ENCODE measurements at places on chromosomes 7 and 10.

DNA sequence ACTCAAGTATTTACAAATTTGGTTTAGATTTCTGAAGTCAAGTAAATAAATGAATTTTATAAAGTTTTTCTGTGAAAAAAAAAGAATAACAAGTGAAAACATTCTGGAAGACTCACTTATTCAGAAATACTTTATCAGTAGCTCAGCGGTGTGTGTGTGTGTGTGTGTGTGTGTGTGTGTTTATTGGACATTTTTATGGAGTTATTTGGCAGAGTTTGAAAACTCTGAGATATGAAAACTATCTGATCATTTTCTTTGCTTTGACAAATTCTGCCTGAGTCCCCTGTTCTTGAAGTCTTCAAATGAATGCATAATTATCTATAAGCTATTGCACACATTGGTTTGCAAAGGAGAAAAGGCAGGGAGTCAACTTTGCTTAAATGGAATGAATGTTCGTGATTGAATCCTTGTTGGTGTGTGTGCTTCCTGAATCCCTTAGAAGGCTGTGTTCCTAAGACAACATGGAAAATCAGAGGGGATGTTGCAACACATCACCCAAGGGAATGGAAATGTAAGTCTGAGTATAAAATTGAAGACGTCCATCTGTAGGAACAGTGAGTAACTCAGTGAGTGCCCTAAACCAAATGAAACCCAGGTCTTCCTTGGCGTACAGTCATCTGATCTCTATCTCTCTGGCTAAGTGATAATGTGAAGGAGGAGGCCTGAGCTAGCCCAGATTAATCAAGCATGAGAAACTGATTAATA lies 160.9 kb downstream of the REEP3 start:
- no peak for DNase-seq

DNA sequence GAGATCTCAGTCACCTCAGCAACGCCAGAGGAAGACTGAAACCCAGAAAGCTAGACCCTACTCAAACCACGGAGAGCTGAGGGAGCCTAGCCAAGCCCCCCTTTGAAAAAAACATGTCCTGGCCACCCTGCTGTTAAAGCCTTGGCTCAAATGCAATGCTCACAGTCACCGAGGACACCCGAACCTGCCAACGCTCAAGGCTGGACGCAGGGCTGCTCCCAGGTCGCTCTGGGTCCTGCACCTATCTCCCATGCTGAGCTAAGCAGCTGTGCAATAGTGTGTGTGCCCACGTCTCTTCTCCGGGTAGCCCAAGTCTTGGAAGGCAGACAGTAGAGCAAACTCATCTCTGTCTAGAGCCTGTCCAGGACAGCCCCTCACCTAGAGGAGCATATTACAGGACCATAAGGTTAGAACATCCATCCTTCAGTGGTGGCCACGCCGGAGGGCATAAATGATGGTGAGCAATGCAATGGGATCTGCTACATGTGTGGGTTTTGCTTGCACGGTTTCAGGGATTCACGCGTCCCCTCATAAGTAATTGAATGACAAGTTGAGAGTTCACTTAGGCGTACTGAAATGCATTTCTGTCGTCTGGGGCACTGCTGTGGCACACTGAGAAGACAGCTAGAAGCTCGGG lies 94.2 kb upstream of the DDC start:
- DNase-seq = no peak

DNA sequence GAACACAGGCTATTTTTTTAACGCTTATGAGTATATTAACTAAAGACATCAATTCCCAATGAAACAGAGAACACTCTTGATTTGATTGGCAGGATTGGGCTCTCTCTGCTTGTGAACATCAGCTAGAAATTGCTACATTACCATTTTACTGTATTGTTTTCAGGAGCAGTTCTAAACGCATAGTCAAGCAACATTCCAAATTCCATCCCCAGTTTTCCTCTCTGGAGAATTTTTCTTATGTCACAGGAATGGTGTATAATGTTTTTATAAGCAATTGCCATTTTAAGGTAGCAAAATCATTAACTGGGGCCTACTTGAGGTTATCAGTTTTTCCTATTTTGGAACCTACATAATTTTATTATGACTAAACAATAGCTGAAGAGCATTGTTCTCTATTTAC lies 276.9 kb upstream of the LRRN3 start:
- no peak for DNase-seq

DNA sequence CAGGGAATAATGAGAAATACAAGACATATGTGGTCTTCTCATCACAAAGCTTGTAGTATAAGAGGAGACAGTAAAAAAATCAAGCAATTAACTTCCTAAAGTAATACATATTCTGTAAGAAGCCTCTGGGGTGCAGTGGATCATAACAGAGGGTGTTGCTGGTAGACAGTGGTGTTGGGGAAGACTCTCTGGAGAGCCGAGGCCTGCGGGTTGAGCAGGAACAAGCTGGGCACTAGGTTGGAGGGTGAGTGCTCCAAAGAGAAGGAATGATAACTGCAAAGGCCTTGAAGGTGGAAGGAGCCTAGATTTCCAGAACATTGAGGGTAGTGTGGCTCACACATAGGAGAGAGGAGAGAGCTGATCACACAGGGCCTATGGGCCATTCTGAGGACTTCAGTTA lies 1.5 kb downstream of the GIMAP4 start:
- DNase-seq = no peak

GRCh38 chr7:34425194-34425593 lies 232.8 kb upstream of the NPSR1 start:
- no peak for DNase-seq

GRCh38 chr10:80870282-80870681 lies 332.6 kb downstream of the SH2D4B start:
- peak; percentile 19 for DNase-seq

- DNase-seq = no peak
Observed at GRCh38 chr10:85098835-85099521, 770.6 kb downstream of the CCSER2 start.

DNA sequence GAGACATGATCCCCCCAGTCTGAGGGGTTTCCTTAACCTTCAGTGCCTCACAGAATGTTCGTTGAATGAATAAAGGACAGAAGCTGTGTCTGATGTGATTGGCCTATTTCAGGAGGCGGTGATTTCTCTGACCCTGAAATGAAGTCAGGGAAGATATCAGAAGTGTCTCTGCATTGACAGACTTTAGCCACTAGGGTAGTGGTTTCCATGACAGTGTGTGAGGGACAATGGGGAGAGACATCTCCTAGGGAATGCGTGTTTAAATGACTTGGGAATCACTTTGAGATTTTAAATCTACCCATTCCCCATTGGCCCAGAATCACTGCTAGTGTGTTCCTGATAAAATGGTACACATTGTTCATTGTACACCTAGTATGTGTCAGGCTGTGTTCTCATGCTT lies 132.0 kb downstream of the CFAP58 start:
- no peak for DNase-seq

DNA sequence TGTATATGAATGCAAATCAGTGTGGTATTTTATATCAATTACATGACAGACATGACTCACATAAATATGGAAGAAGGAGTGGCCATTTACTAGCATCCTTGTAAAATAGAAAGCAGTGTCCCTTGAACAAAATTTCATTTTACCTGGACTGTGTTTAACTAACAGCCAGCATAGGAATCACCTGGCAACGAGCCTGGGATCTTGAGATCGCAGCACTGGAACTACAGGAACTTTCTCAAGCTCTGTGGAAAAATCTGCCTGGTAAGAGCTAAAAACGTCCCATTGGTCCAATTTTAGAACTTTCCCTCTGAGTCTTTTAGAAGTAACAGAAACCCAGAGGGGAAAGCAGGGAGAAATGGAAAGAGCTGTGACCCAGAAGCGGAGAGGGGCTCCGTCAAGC lies 68.9 kb upstream of the AMPH start:
- DNase-seq = no peak

DNA sequence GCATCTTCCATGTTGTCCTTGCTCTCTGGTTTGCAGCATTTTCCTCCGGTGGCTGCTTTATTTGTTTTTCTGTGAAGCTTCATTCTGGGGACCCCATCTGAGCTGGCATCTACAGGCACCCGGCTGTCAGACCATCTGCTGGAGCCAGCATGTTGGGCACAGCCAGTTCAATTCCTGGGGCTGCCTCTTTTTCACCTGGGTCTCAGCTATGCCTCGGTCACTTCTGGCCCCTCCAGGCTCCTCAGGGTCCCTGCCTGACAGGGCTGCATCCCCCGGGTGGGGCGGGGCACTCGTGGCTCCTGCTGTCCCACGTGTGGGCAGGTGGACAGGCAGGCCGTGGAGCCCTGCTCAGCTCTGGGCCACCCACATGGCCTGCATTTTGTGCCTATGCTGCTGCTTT lies 8.1 kb downstream of the SCART1 start:
- no peak for DNase-seq

GRCh38 chr7:440059-440749 lies 79.4 kb downstream of the PDGFA start:
- DNase-seq = no peak

DNA sequence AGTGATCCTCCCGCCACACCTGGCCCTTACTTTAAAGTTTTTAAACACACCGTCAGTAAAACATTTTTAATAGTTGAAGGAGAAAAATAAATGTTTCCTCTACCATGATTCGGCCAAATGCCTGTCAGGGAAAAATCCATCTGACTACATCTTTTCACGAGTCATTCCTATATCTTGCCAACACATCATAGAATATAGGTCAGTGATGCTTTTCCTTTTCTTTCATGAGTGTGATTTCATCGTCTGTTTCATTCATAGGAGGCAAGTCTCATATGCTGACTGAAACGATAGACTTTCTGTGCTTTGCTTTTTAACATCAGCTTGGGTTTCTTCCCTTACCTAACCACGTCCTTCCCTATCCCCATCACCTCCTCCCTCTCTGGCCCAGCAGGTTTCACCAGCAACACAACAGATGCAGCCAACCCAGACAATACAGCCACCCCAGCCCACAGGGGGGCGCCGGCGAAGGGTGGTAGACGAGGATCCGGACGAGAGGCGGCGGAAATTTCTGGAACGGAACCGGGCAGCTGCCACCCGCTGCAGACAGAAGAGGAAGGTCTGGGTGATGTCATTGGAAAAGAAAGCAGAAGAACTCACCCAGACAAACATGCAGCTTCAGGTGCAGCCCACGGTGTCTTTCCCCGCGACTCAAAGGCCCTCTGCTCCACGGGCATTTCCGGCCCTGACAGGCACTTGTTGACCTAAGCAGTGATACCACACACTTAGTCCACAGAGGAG lies 149.2 kb downstream of the TRIL start:
- DNase-seq = no peak

- no peak for DNase-seq
Observed at GRCh38 chr7:18541181-18541870, 45.8 kb downstream of the HDAC9 start.

DNA sequence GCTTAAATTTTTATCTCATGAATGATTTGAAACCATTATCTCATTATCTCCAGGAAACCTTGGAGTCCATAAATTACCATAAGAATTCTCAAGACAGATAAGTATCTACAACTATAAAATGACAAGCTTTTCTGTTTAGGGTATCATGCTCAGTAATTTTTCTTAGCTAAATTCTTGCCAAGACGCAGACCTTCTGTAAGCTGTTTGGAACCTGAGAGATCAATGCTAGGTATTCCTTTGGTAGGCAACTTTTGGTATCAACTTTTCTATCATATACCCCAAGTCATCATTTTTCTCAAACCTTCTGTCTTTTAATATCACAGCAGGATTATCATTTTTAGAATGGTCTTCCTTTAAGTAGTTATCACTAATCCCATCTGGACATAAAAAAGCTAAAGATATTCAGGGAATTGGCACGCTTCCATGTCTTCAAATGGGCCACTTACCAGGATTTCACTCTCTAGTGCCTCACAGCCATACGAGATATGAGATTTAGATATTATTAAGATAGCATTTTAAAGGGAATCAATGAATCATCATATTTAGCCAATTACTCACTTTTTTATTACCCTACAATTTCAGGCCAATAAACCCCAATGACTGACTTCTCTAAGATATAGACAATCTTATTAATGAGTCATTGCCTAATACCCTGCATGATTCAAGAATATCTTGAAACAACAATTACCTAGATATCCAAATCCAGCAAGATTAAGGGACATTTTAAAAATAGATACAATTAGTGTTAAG lies 544.1 kb downstream of the HTR7 start:
- no peak for DNase-seq

DNA sequence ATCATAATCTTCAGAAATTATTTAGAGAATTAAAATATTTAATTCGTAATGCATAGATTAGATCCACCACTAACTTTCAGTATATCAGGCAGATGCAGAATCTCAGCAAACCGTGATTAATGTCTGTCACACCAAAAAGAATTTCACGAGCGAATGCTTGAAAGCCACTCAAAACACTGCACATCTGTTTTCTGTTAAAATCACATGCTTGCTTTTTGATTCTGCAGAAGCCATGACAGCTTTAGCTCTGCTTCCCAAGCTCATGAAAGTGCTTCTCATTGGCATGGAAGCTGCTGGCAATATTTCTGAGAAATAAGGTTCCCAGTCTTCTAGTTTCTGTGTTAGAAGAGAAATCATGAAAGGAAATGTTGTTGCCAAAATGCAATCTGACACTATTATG lies 837.8 kb upstream of the LRRN3 start:
- no peak for DNase-seq

DNA sequence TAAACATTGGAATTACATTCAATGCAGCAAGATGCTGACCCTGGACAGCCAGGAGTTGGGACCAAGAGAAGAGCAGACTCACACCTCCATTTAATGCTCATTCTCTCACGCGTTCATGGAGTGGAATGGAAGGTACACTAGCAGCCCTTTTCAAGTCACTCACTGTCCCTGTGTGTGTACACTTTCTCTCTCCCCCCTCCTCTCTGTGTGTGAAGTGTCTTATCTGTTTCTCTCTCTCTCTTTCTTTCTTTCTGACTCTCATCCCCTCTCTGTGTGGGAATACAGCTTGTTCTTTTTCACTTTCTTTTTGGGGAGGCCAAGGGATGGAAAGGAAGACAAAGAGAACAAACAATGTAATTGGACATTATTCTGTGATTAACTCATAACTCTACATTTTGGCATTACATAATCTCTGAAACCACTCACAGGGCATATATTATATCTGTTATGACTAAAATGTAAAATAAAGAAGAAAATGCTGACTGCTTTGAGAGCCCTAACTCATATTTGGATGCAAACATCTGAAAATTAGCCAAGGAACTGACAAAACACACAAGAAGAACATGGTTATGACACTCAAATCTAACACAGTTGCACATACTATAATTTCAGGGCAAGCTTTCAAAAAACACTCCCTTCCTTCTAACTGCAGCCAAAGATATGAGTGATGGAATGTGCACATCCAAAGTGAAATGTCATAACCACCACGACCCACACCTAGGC lies 188.8 kb downstream of the PARD3 start:
- DNase-seq = peak; percentile 46

GRCh38 chr7:2965301-2965700 lies 78.4 kb downstream of the CARD11 start:
- DNase-seq = no peak

- no peak for DNase-seq
Observed at GRCh38 chr10:77104459-77104980, 533.1 kb downstream of the KCNMA1 start.

- no peak for DNase-seq
Observed at GRCh38 chr7:92763636-92764423, 72.5 kb downstream of the CDK6 start.

GRCh38 chr7:123218866-123219265 lies 19.1 kb upstream of the SLC13A1 start:
- DNase-seq = no peak

All from GM06990 (cell line).